ENCODE measurements at places on chromosomes 11 and 22. TPM values are rescaled to one million over a fixed set of nuclear protein-coding genes. Genes with fewer than 3 reads are reported as not detected.

The DAGLA gene
- 10.7 TPM for total RNA-seq

The NAALAD2 gene
- total RNA-seq, result 0.89 TPM

The GNG3 gene
- not detected for total RNA-seq

The SYT12 gene
- 0.43 TPM for total RNA-seq

The TCF20 gene
- 54.9 TPM for total RNA-seq

The POU2AF3 gene
- total RNA-seq, result 6.0 TPM

The GLYATL2 gene
- total RNA-seq, result not detected

The ACTN3 gene
- total RNA-seq, result not detected

The RASSF7 gene
- total RNA-seq, result 117 TPM

The GPHA2 gene
- total RNA-seq, result not detected

The HEPN1 gene
- total RNA-seq, result not detected

The LDHA gene
- 513 TPM for total RNA-seq

The CARD16 gene
- total RNA-seq, result 47.1 TPM

The LSP1 gene
- 9.9 TPM for total RNA-seq

The PATE4 gene
- total RNA-seq, result not detected

The FAM181B gene
- total RNA-seq, result 0.61 TPM

The VWCE gene
- total RNA-seq, result 0.36 TPM

The HEPHL1 gene
- not detected for total RNA-seq

The MS4A3 gene
- not detected for total RNA-seq

The SLC6A5 gene
- not detected for total RNA-seq

The SIPA1 gene
- total RNA-seq, result 34.3 TPM

The CBLIF gene
- not detected for total RNA-seq

The RASD2 gene
- 12.9 TPM for total RNA-seq

The CD81 gene
- total RNA-seq, result 111 TPM

The CARNS1 gene
- total RNA-seq, result 0.61 TPM

The BARX2 gene
- 11.6 TPM for total RNA-seq

The LARGE2 gene
- 1.1 TPM for total RNA-seq

The TTC36 gene
- total RNA-seq, result 0.58 TPM

The SCN2B gene
- total RNA-seq, result 0.06 TPM

Measured in left colon (tissue), 2 donors.